ENCODE measurements at places on chromosomes 5 and 9.

DNA sequence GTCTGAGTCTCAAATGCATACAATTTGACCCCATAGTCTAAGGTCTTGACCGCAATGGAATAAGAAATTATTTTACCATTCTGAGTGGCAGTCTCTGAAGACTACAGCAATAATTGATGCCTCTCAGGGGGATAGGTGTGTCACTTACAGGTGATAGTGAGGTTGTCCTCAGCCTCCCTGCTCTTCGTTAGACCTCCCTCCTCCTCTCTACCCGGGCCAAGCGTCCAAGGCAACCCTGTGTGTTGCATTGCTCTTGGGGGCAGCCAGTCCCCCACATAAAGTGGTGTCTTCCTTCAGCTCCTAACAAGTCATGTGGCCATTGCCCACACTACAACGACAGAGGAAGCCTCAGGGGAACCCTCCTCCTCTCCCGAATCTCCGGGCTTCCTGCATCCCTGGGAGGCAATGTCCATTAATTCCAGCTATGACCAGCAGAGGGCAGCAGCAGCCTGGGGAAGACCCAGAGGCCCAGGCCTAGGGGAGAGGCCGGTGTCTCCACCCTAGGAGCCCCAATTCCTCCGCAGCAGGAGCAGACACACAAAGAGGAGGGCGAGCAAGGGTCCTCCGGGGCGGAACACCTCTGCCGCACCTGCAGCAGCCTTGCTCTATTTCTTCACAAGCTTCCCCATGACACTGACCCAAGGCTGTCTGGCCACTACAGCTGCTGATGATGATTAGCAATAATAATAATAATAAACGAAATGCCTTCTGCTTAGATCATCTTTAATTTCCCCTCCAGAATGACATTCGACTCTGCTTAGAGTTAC lies 134.8 kb downstream of the KCNIP1 start:
- DNase-seq: peak; percentile 47

DNA sequence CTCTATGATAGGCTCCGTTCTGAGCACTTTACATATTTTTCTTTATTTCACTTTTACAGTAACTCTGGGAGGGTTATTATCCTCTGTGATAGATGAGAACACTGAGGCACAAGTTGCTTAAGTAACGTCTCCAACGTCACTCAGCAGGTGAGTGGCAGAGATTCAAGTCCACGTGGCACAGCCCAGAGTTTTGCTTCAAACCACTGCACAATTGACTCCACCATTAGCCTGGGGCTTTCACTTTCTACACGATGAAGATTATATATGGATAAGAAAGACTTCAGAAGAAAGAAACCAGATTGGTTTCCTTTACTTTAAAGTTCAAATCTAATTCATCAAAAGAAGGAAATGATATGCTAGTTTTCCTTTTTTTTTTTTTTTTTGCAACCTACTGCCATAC lies 245.9 kb downstream of the SYK start:
- DNase-seq: no peak

- DNase-seq: no peak
Measured at GRCh38 chr5:171499611-171500010, 80.2 kb downstream of the FGF18 start.

DNA sequence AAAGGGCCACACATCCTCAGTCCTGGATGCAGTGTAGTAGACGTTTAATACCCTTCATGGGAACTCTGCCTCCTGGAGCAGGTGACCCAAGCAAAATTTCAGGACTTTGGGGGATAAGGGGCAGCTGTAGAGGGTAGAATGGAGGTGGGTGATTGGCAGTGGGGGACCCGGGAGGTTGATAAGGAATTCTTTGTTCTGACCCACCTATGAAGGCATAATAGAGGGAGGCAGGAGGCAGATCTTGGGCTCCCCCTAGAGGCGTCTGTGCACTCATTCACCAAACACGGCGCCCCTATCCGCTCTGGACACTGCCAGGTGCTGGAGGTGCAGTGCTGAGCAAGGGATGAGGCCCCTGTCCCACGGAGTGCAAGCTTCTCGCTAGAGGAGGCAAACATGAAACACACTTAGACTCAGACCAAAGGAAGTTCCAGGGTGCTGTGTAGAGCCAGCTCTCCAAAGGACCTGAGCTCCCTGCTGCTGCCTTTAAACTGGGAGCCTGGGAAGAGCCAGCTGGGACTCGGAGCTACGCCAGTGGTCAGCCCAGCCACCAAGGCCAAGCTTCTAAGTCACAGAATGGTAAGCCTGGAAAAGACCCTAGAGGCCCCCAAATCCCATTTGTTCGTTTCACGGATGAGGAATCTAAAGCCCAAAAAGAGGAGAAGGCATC lies 7.7 kb downstream of the IL17B start:
- DNase-seq: no peak

DNA sequence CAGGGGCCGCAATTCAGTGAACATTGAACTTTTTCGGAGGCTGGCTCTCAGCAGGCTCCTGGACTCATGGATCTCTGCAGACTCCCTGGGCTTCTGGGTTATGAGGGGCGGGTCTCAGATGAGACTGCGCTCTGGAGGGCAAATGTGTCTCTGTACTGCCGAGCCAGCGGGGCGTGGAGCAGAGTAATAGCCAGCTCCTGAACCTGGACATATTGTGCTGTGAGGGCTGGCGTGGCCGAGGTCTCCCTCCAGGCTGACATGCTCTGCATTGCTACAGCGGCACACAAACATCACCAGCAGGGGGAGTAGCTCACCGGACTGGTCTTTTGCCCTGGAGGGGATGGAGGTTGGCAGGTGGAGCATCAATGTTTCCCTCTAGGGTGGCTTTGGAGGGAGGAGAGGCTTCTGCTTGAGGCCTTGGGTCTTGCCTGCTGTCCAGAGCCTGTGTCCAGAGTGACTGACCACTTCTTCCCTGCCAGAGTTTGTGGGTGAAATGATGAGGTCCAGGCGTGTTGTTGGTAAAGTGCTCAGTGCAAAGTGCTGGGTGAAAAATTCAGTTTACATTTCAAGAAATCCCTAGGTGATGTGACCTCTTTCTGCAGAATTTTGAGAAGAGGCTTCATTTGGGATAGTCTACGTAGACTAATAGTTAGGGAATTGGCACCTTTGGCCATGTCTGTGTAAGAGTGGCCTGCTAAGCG lies 10.9 kb upstream of the GADD45G start:
- no peak for DNase-seq

- no peak for DNase-seq
Measured at GRCh38 chr9:106634183-106634582, 228.8 kb upstream of the ZNF462 start.

DNA sequence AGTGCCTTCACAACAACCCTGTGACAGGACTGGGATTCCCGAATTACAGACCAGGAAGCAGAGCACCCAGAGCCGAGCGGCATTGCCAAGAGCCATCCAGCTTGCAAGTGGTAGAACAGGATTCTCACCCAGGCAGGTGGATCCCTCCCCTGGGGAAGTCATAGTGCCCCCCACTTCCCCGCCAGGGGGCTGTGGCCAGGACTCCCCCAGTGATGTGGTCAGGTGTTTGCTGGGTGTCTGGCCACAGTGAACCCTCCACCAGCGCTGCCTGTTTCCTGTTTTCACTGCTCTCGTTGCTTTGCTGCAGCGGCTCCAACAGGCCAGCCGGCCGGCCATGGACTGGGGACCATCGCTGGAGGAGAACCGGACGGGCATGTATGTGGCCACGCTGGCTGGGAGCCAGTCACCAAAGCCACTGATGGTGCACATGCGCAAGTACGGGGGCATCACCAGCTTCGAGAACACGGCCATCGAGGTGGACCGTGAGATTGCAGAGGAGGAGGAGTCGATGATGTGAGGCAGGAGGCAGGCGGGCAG lies 19.3 kb downstream of the SLC6A7 start:
- peak; percentile 51 for DNase-seq

GRCh38 chr9:78493166-78493742 lies 196.3 kb downstream of the PSAT1 start:
- no peak for DNase-seq

DNA sequence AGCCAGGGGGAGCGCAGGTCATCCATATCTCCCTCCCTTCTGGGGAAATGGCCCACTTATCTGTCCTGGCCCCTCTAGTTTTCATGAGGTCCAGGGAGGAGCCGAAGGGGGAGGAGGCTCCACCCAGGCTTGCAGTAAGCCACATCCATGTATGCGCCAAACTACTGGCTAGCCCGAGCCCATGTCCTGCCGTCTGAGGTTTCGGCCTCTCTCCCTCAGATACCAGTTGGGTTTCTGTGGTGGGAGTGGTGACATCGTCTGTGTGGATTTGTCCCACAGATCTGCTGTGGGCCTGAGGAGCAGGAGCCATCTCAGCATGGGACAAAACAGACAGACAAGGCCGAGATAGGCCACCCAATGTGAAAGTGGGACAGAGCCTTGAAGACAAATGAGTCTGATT lies 78.3 kb upstream of the ORM1 start:
- DNase-seq: no peak

GRCh38 chr9:18338042-18338441 lies 135.9 kb upstream of the ADAMTSL1 start:
- no peak for DNase-seq

- no peak for DNase-seq
Measured at GRCh38 chr5:157997991-157998504, 139.1 kb upstream of the CLINT1 start.

- no peak for DNase-seq
Measured at GRCh38 chr5:61534481-61535267, 202.6 kb downstream of the ZSWIM6 start.

GRCh38 chr5:23025629-23026233 lies 172.6 kb upstream of the CDH12 start:
- no peak for DNase-seq

DNA sequence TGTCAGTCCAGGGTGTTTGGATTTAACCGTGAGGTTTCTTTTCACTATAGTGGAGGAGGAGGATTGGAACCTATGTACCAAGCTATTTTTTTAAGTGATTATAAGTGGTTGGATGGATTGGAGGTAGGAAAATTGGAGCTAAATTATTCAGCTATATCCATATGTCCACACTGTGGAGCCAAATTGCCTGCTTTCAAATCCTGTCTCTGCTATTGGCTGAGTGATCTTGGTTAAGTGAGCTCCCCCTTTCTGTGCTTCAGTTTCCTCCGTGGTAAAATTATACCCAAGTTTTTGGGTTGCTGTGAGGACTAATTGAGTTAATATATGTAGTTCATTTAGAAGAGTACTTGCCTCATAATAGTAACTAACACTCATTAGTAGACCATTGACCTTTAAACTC lies 2.5 kb downstream of the CENPP start:
- DNase-seq: no peak

DNA sequence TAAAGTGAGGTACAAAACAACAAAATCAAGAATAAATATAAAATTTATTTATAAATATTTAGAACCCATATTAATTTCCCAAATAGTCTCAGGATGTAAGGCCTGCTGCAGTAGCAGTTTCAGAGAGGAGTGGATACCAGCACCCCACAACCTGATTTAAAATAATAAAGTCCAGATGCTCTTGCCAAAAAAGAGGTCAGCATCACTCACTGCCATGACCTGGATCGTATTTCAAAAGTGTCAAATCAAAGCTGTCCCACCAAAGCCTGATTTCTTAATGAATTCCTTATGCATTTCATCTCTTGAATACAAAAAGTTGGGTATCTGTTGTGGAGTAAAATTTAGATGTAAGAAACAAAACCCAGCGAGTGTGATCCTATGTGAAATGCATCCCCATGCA lies 58.0 kb upstream of the ROR2 start:
- DNase-seq: no peak

- DNase-seq: no peak
Measured at GRCh38 chr9:116816484-116816883, 129.4 kb downstream of the TRIM32 start.

- DNase-seq: no peak
Measured at GRCh38 chr9:126853667-126854066, 6.8 kb upstream of the ZBTB34 start.

DNA sequence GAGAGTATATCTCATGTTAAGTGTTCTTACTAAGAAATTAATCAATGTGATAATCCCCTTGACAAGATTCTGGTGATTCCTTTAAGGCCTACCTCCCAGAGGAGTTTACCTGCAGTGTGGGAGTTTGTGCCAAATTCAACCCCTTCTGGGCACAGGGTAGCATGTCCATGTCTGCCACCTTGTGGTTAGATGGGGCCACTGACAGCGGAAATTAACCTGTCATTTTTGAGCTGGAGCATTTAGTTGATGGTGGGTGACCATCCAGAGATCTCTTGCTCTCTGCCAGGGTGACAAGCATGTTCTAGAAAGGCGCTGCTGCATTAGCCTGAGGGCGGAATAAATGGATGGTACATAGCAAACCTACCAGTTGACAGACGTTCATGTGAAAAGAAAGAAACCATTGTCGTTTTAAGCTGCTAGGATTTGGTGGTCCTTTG lies 132.2 kb downstream of the FBXO4 start:
- peak; percentile 33 for DNase-seq

DNA sequence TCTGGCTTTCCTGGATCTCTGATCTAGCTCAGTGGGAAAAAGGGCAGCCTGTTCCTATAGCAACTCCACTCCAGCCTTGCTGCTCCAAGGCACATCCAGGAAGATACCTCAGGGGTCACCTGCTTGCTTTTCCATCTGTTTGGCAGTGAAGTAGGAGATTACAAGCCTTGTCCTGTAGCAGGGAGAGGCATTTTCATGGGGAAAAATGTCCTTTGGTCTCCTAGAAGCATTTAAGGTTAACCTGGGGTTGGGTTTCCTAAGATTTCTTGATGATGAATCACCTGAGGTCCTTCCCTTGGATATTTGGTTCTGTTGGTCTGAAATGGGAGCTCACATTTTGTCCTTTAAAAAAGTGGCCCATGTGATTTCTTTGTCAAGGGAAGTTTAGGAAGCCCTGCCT lies 1.5 kb upstream of the TMEM174 start:
- no peak for DNase-seq

DNA sequence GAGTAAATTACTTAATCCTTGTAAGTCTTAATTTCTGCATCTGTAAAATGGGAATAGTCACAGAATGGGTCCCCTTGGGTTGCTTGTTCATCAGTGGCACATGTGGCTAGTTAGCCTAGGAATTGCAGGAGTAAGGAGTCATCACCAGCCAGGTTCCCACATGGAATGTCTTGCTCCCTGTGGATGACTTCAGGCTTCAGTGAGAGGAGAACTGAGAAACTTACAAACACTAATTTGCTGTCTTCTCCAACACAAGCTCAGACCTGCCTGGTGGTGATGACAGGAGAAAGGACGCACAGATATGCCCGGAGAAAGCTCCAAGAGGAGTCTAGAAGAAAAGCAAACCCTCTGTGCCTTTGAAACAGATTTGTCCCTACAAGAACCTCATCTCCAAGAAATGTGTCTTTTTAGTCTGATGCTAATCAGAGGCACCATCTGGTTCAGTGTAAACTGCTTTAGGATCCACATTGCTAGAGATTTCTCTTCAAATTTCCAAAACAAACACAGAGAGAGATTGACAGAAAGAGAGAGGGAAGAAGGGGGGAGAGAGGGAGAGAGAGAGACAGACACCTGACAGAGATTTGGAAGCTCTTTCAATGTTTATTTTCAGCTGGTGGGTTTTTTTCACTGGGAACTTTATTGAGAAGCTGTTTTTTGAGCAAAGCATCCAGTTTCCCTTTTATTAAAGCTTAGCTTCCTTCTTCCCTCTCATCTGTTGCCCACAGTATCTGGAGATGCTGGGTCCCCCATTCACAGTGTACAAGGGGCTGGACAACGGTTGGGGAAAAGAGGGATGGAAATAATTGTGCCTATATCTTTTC lies 128.3 kb downstream of the DOCK2 start:
- DNase-seq: no peak

- DNase-seq: no peak
Measured at GRCh38 chr5:25427240-25427639, 782.5 kb upstream of the CDH10 start.

- no peak for DNase-seq
Measured at GRCh38 chr5:9168791-9169556, 376.9 kb downstream of the SEMA5A start.

GRCh38 chr9:7324152-7324598 lies 475.4 kb downstream of the DMAC1 start:
- no peak for DNase-seq

- DNase-seq: no peak
Measured at GRCh38 chr5:111972080-111972479, 215.1 kb upstream of the NREP start.

Measured in prostate gland (tissue), 2 donors.